ENCODE measurements at places on chromosomes 7 and 10.
A peak's percentile ranks its signal among the peaks of the same experiment; 100 is the strongest.

- no peak for DNase-seq
These were observed 2.6 kb upstream of the CAV1 start for GRCh38 chr7:116522247-116522646.

GRCh38 chr7:39951226-39952194 lies 1.5 kb downstream of the CDK13 start:
- DNase-seq: peak; percentile 65

- no peak for DNase-seq
These were observed 209.2 kb downstream of the GPAM start for GRCh38 chr10:111974325-111974724.

DNA sequence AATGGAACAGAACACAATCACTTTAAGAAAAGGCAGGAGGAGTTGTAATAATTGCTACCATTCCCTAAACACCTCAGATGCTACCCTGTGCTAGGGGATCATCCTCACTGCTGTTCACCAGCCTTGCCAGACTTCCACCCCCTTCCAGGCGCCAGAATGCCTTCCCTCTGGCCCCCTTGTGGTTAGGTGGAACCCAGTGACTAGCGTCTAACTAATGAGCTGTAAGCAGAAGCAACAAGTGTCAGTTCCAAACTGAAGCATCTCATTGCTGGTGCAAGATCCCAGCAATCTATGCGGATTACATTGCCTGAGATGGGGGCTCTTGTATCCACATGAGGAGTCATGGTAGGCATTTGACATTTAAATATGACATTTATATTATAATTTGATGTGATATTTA lies 86.6 kb downstream of the FRMD4A start:
- DNase-seq: no peak

DNA sequence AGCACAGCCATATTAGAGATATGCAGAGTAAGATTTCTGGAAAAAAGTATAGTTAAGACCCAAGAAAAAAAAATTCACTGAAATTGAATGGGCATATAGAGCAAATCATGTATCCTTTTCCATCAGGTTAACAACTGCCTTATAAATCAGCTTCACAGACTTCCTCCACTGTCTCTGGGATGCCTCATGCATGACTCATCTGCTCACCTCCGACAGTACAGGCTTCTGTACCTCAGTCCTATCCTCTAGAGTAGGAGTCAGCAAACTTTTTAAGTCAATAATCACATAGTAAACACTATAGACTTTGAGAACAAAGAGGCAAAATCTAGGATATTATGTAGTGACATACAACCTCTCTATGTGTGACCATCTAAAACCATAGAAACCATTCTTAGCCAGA lies 211.6 kb upstream of the SP8 start:
- no peak for DNase-seq

- DNase-seq: no peak
These were observed 15.9 kb downstream of the TMEM176B start for GRCh38 chr7:150784120-150784736.

DNA sequence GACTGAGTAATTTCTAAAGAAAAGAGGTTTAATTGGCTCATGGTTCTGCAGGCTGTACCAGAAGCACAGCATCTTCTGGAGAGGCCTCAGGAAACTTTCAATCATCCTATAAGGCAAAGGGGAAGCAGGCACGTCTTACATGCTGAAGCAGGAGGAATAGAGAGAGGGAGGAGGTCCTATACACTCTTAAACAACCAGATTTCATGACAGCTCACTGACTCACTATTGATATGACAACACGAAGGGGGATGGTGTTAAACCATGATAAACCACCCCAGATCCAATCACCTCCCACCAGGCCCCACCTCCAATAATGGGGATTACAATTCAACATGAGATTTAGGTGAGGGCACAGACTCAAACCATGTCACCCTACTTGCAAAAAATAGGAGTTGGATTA lies 201.5 kb downstream of the CDK14 start:
- DNase-seq: no peak

DNA sequence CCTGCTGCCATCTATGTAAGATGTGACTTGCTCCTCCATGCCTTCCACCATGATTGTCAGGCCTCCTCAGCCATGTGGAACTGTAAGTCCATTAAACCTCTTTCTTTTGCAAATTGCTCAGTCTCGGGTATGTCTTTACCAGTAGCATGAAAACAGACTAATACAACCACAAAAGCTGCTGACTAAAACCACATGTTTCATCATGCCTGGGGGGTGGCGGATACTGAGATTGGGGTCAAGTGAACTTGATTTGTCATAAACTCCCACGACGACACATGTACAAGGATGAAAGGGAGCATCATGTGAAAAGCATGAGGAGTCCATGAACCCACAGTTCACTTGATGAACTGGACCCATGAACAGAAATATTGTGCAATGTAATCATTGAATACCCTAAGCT lies 134.9 kb upstream of the ANK3 start:
- no peak for DNase-seq

DNA sequence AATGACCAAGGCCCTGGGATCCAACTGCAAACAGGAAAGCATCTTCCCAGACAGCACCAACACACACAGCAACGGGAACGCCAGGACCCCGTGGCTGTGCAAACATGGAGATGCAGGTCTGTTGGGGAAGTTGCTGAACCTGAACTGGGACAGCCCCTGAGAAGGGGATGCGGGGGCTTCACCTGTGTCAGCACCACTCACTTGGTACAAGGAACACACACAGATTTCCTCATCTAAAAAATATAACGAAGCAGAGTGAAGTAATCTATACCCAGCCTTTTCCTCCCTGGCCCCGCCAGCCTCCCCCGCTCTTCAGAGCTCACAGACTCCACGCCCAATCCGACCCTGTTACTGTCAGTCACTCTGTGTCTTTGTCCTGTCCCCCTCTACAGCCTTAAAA lies 93.0 kb downstream of the PTPRN2 start:
- no peak for DNase-seq
